ENCODE measurements at places on chromosomes 3 and 15. TPM values are rescaled to one million over a fixed set of nuclear protein-coding genes. Genes with fewer than 3 reads are reported as not detected.
A peak's percentile ranks its signal among the peaks of the same experiment; 100 is the strongest.

GRCh38 chr15:61794276-61794675, 266.0 kb downstream of the VPS13C start:
- no peaks in the 10 kb centered on the region for H3K27me3 ChIP-seq
- H3K4me1 ChIP-seq = no peaks in the 10 kb centered on the region
- H3K27ac ChIP-seq = no peak overlapping the region
- H3K4me3 ChIP-seq = no peak overlapping the region
- no peaks in the 10 kb centered on the region for H3K36me3 ChIP-seq

DNA sequence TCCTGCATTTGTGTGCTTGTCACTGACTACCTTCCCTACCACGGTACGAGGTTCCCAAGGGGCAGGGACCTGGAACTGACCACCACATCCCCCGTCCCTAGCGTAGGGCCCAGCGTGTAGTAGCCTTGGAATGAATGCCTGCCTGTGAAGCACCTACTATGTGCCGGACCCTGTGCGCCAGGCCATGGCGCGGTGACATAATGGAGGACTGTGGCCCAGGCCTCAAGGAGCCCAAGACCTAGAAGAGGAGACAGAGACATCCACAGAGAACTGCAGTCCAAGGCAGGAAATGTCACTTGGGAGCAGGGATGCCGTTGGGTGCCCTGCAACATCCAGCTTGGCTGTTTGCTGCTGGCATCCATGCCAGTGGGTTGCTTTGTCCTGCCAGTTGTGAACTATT, 71.9 kb upstream of the SLC6A6 start:
- no peaks in the 10 kb centered on the region for H3K27me3 ChIP-seq
- H3K4me3 ChIP-seq = no peak overlapping the region
- H3K4me1 ChIP-seq = peaks cover 3% of the 10 kb centered on the region
- DNase-seq = no peak
- no peaks in the 10 kb centered on the region for H3K36me3 ChIP-seq

The CPNE4 gene
- 3.8 TPM for total RNA-seq

DNA sequence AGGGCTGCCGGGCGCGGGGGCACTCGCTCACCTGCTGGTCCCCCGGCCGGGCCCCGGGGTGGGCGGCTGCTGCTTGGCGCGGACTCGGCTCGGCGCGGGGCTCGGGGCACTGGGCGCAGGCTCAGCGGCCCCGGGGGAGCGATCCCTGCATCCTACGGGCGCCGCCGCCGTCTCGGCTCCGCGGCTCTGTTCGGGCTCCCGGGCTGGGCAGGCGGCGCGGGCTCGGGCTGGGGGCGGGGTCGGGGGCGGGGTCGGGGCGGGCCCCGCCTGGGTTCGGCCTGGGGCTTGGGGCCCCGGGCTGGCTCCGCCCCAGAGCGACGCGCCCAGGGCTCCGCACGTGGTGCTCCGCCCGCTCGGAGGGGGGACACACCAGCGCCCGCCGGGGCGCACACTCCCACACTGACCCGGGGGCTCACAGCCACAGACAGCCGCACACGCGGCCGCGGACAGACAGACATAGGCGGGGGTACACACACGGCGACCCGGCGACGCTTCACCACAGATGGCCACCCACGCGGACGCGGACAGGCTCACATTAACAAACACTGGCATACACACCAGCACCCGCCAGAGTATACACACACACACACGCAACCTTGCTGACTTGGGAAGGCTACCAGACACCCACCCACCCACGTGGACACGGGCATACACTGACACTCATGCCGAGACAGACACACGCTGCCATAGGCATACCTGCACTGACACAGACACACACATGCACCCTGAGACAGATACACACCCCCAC, at the start of gene SCN5A:
SCN5A (minus strand) TSS at position 188 of the 748 bp plus-strand sequence. CDS start 16,380 bp downstream, outside the sequence.
- peaks cover 13% of the 10 kb centered on the region for H3K4me1 ChIP-seq
- peak within 1 kb of the TSS; percentile 81 for H3K4me3 ChIP-seq
- DNase-seq = no peak
- H3K27ac ChIP-seq = no peak within 1 kb of the TSS
- H3K27me3 ChIP-seq = no peaks in the 10 kb centered on the region

The FRMD5 gene
- total RNA-seq = 12.6 TPM

The CAMK1 gene
- 4.9 TPM for total RNA-seq

DNA sequence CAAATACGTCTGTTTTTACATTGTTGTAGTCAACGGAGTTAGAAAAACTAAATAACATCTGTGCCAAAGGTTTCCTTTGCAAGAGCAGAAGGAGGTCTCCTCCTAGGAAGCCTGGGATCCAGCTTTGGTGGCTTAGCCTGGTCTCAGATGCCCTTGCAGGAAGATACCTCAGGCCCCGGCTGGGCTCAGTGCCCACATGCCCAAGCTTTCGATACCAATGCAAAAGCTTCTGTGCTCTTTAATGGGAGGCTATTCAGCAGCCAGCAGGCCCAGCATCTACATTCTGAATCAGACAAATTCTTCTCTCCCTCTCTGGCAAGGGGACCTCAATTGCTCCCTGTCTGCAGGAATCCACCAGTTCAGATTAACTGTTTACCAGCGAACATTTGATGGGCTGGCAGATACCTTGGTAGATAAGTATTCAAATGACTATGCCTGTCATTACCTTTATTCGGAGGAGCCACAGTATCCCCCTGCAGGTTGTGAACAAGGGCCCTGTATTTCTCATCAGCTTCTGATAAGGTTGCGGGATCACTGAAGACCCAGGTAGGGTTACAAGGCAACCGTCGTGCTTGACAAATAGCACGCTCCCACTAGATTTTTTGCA, 180.1 kb upstream of the KBTBD8 start:
- peaks cover 6% of the 10 kb centered on the region for H3K4me1 ChIP-seq
- DNase-seq = no peak
- no peak overlapping the region for H3K4me3 ChIP-seq
- no peaks in the 10 kb centered on the region for H3K27me3 ChIP-seq
- no peaks in the 10 kb centered on the region for H3K36me3 ChIP-seq

The APOD gene
- total RNA-seq = not detected

DNA sequence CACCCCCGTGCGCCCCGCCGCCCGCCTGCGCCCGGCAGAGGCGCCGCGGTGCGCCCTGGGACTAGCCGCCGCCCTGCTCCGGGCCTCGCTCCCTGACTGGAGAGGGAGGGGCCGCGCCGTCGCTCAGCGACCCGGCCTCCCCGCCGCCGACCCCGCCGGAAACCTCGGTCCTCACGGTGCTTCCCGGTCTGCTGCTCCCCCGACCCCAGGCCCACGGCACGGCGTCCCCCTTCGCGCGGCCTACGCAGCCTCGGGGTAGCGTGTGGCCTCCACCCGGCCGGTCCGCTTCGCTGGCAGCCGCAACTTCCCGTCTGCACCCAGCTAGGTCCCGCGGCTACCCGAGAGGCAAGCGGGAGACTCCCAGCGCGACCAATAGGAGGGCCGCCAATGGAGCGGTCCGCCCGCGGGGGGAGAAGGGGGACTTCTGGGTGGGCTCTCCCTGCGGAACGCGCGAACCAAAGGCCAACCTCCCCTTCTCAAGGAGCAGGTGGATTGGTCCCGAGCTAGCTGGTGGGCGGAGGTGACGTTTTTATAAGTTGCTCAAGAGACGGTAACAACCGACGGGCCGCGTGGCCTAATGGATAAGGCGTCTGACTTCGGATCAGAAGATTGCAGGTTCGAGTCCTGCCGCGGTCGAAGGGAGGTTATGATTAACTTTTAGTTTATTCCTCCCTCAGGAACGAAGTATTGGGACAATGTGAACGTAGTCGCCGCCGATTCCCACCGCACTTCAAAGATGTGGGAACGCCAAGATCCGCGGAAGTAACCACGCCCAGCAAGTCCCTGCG, at the start of gene POLG:
POLG (minus strand) TSS at position 315 of the 788 bp plus-strand sequence. CDS start 1,070 bp downstream, outside the sequence.
- peak within 1 kb of the TSS; percentile 85 for H3K27ac ChIP-seq
- DNase-seq = peak; percentile 98
- H3K36me3 ChIP-seq = peaks cover 22% of the 10 kb centered on the region
- no peaks in the 10 kb centered on the region for H3K4me1 ChIP-seq
- no peaks in the 10 kb centered on the region for H3K27me3 ChIP-seq

DNA sequence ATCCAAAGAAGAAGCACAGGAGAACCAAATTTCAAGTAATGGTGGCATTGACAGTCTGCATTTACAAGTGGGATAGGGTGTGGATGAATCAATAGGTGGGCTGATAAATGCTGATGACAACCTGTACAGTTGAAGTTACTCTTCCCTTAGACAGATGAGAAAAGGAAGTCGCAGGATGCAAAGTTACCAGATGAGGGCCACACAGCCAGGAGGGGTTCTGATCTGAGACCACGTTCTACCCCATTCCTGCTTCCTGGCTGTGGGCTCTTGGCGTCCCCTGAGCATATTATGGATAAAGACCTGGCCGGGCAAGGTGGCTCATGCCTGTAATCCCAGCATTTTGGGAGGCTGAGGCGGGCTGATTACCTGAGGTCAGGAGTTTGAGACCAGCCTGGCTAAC, 104.6 kb downstream of the EOMES start:
- H3K4me3 ChIP-seq = no peak overlapping the region
- no peak for DNase-seq
- H3K27ac ChIP-seq = no peak overlapping the region
- no peaks in the 10 kb centered on the region for H3K36me3 ChIP-seq
- peaks cover 3% of the 10 kb centered on the region for H3K4me1 ChIP-seq

The RTP3 gene
- total RNA-seq = not detected
